ENCODE measurements at places on chromosomes 2 and 18. TPM values are rescaled to one million over a fixed set of nuclear protein-coding genes. Genes with fewer than 3 reads are reported as not detected.

DSC3 gene
- total RNA-seq, result 148 TPM

IL36RN gene
- total RNA-seq, result 11.6 TPM

TMEM178A gene
- 0.56 TPM for total RNA-seq

FHOD3 gene
- total RNA-seq, result 18.7 TPM

TTC32 gene
- 7.4 TPM for total RNA-seq

PARD6G gene
- 24.3 TPM for total RNA-seq

SERPINB3 gene
- 212 TPM for total RNA-seq

UGT1A3 gene
- total RNA-seq, result not detected

IDH1 gene
- total RNA-seq, result 106 TPM

TTC27 gene
- total RNA-seq, result 12.6 TPM

BOD1L2 gene
- total RNA-seq, result not detected

NAGK gene
- 102 TPM for total RNA-seq

COL3A1 gene
- total RNA-seq, result 16.9 TPM

LINC00305 gene
- not detected for total RNA-seq

FARSB gene
- total RNA-seq, result 32.3 TPM

HOXD3 gene
- not detected for total RNA-seq

FSHR gene
- total RNA-seq, result not detected

NAT8 gene
- not detected for total RNA-seq

All from airway epithelial cell (primary cell).